ENCODE measurements at places on chromosomes 12 and 14. TPM values are rescaled to one million over a fixed set of nuclear protein-coding genes. Genes with fewer than 3 reads are reported as not detected.
A peak's percentile ranks its signal among the peaks of the same experiment; 100 is the strongest.

- DNase-seq = no peak
Observed at GRCh38 chr12:122880668-122881067, 15.3 kb downstream of the VPS37B start.

DNA sequence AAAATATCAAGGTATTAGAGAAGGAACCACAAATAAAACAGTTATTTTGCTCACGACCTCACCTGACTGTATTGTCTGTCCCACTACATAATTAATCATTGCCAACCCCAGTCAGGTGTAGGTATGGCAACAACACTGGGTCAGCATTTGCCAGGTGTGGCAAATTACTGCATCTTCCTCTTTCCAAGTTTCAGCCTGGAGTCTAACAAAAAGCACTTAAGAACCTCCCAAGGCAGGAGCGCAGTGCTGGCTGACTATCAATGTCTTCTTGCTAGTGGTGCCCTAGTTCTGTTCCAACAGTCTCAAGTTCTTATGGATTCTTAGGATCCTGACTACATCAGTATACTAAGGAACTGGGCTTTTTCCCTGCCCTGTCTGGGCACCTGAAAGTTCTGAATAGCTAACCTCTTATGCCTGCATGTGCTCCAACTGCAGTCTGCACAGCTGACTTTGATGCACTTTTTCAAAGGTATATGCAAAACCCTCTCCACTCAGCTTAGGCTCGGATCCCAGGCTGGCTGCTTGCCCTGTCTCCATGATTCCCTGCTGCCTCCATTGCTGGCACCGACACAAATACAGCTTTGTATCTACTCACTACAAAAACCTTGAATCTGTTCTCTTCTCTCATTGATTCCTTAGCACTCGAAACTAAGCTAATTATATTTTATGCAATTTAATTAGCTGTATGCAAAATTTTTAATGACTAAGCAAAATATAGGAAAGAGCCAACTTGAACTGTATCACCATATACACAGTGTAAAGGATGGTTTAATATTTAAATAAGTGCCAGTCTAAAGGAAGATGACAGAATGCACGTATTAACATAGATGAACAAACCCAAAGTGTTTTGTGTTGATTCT lies 113.3 kb downstream of the PRKD1 start:
- DNase-seq = no peak

DNA sequence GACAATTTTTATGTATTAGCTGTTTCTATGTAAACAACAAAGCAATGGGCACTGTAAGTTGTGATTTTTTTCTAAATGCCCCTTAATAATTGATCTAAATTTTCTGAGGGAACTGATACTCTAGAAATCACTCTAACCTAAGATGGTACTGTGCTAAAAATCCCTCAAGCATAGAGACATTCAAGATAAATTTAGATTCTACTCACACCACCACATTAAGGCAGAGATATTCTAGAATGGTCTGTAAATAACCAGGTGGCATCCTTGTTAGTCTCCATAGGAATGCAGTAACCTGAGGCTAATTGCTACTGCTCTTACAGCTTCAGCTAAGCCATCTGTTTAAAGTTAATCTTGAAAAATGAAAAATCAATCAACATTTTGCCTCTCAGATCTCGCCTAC lies 87.3 kb downstream of the SLC41A2 start:
- DNase-seq = no peak

DNA sequence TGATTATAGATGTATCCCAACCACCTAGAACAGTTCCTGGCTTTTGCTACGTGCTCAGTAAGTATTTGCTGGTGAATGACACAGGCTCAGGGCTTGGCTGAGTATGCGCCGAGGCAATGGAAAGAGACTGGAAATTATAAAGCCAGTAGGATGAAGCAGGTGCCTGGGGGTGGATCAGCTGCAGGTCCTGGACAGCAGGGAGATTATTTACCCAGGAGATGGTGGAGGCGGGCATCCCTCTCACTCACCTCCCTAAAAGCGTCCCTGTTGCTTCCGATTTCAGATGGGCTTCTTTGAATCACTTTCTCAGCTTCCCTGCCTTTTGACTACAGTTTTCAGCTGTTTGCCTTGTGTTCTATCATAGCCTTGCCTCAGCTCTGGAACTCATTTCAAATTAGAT lies 6.4 kb downstream of the SLC6A13 start:
- DNase-seq = no peak

DNA sequence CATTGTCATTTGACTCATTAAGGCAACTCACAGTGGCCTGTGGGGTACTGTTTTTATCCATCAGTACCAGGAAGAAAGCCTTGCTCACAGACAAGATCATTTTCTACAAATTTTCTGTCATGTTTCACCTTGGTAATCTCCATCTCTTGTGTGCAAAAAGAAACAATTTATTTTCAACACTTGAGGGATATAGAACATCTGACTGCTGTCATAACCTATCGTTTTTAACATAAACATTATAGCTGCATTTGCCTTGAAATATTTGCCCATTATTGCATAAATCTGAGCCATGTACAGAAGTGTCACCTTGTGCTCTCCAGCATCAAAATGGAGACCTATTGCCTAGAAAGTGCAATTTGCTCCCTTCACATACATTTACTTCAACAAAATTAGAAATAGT lies 300.8 kb downstream of the NPAS3 start:
- DNase-seq = no peak

GRCh38 chr14:77542421-77543239 lies 44.0 kb upstream of the ISM2 start:
- peak; percentile 53 for DNase-seq

DNA sequence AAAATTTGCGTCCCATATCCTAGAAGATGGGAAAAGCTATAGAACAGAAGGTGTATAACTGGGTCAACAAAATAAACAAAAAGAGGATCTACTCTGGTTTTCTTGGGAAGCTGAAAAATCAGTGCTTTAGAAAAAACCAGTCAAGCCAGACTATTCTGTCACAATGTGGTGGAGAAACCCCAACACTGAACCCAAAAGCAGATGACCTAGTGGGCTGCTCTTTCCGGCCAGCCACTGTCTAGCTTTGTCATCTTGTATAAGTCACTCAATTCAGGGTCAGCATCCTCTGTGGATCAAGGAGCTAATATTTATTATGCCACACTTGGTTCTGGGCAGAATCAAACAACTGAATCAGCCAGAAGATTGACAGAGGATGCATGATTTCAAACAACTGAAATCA lies 26.6 kb upstream of the TMCC3 start:
- no peak for DNase-seq

- DNase-seq = peak; percentile 31
Observed at GRCh38 chr12:115623764-115624334, 653.6 kb downstream of the MED13L start.

GRCh38 chr12:101697930-101698799 lies 725 bp downstream of the CHPT1 start:
- DNase-seq = no peak

DNA sequence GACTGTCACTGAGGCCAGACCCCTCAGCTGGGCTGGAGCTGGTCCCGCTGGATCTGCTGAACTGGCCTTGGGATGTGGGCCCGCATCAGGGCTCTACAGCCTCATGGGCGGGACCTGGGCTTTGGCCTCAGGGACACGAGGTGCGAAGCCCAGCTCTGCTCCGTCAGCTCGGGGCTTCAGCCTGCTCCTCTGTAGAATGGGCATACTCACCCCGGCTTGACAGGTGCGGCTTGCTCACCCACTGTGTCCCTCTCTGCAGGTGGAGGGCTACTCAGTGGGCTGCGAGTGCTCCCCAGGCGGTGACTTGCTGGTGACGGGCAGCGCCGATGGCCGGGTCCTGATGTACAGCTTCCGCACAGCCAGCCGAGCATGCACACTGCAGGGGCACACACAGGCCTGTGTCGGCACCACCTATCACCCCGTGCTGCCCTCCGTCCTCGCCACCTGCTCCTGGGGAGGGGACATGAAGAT lies 57.6 kb downstream of the BEGAIN start:
- DNase-seq = no peak

- DNase-seq = peak; percentile 14
Observed at GRCh38 chr14:99035268-99035667, 236.7 kb downstream of the BCL11B start.

DNA sequence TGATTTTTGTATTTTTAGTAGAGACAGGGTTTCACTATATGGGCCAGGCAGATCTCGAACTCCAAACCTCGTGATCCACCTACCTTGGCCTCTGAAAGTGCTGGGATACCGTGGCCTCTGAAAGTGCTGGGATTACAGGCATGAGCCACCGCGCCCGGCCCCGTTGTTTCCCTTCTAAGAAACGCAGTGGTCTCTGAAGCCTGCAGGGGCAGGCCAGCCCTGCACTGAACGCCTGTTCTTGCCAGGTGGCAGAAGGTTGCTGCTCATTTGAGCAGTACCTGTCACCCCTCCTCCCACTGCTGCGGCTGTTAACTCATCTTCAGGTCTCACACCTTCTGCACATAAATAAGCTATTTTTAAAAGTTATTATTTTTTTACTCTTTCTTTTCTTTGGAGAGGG lies 24.3 kb downstream of the GPRC5A start:
- no peak for DNase-seq

- DNase-seq = no peak
Observed at GRCh38 chr14:50366115-50366514, 30.6 kb downstream of the CDKL1 start.

DNA sequence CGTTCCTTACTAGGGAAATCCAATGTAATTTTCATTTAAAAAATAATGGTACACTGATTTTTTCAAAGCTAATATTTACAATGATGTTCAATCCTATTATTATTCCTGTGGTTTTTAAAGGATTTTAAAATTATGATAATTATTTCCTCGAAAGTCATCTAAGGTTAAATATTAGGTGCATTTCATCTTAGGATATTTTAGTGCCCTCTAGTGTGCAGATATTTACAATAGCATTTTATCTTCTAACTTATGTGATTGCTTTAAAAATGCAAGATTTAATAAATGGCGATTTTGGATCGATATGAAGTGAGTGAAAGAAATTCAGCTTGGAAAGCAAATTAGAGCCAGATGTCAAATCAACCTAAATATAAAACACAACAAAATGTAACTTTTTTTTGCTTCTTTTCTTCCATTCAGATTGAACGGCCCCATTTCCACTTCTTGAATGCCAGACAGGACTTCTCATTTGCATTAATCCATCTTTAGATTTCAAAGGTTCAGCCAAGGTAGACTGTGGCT lies 293.5 kb downstream of the SLC6A15 start:
- no peak for DNase-seq

GRCh38 chr14:69594846-69595245 lies 16.6 kb upstream of the SUSD6 start:
- no peak for DNase-seq

DNA sequence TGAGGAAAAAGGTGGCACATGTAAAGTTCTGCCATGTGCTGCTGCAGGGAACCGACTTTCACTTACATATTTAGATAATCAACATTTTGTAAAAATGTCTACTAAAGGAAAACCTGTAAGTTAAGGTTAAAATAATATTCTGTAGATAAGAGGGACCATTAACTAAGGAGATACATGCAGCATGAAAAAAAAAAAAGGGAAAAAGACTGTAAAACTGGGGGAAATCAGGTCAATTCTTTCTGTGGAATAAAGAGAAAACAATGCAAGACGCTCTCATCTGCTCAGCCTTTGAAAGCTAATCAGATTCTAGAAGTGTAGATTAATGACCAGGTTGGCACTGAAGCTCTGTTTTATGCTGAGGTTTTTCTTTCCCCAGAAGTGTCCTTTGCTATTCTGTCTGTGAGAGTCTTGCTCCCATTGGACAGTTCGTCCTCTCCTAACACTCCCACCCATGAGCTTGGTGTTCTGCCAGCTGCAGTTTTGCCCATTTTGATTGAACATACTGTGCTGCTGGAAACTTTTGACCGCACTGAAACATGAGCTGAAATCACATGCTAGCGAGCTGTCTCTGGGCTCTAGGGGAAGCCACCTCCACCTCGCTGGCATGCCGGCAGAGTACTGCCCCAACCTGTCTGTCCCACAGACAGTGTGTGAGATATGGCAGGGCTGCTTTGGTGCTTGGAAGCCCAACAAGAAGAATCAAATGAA lies 39.7 kb downstream of the PPTC7 start:
- peak; percentile 85 for DNase-seq

DNA sequence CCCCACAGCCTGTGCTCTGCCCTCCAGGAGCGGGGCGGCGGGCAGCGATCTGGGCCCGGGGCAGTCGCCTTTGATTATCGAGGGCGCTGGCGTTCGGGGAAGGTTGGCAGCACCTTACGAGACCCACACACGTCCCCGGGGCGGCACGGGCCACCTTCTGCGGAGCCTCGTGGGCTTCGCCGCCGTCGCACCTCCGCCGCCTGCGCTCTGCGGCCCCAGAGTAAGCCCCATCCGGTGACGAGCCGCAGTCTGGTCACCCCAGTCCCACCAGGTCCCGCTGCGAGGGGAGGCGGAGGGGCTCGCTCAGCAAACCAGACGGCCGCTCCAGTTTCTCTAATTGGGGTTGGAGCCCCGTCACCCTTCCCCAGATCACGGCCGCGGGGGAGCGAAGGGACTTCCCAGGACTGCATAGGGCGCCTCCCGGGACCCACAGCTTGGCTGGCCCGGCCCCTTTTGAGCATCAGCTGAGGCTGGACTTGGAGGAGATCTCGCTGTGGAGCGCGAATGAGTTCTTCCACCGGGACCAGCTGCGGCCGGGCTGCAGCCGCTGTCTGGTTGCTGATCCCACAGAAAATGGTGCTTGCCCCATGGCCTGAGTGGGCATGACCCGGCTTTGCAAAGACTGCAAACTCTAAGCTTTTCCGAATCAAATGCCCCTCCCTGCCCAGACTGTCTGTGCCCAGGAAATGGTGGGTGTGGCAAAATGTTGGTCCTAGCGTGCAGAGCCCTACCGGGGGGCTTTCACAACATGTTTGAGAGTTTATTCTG lies 560 bp downstream of the LGALS3 start:
- DNase-seq = no peak

- no peak for DNase-seq
Observed at GRCh38 chr12:88781909-88782308, 201.6 kb upstream of the KITLG start.

GRCh38 chr12:3871356-3871755 lies 1.8 kb downstream of the PARP11 start:
- DNase-seq = no peak

- DNase-seq = no peak
Observed at GRCh38 chr12:108578813-108579212, 16.4 kb downstream of the ISCU start.

DNA sequence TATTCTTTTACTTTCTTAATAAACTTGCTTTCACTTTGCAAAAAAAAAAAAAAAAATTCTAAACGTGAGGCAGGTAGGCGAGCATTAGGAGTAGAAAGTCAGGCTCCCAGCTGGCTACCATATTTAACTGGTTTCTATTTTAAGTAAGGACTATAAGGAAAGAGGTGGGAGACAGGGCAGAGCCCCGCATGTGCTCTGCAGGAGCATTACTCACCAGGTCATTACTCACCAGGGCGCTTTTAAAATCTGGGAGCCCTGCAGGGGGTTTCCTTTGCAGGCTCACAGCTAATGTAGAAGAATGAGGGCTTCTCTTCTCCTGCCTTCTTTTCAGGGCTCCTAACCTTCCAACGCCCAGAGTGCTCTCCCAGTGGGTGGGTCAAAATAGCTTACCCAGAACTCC lies 14.0 kb upstream of the DPF3 start:
- DNase-seq = no peak

Gene ENDOU
- total RNA-seq = not detected

Gene ZCCHC8
- total RNA-seq = 50.4 TPM

Gene NPAS3
- total RNA-seq = 7.1 TPM

Gene SYCP3
- total RNA-seq = 0.21 TPM

Gene MANSC4
- not detected for total RNA-seq

Gene CYP46A1
- total RNA-seq = 2.7 TPM

Measured in urinary bladder (tissue), 4 donors.